ENCODE measurements at places on chromosomes 5 and 9.

DNA sequence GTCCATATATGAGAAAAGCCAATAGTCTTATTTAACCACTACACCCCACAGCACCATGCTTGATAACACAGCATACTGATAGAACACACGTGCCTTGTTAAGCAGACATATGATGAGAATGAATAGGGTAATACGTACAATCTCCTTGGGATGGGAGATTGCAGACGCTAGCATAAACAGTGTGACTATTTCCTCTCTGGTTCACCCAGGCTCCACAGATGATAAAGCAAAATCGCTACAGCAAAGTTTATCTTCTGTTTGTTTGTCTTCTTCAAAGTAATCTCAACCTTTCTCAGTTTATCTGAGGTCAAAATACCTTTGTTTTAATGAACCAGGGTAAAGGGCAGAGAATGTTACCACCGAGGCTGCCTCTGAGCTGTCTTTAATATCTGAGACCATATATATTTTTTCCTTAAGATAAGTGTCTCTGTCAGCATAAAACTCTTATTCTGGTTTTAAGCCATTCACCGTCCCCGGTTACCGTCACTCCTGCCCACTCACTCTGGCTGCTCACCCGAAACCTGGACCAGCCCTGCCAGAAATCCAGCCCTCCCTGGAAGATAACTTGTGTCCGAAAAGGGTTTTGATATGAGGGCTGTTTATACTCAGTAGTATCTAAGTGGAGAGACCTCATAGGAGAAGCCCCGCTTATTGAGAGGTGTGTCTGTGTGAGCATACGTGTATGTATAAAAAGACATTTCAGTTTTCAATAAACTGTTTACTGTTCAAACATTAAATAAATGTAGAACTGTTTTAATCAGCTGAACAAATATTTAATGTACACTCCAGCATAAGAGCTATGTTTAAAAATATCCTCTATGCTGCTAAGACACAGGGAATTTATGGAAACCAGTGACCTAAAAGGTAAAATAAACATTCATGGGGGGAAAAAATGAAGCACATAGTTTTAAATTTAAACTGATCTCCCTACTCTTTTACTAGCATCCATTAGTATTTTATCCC, 465.4 kb downstream of the RASEF start:
- DNase-seq = no peak

DNA sequence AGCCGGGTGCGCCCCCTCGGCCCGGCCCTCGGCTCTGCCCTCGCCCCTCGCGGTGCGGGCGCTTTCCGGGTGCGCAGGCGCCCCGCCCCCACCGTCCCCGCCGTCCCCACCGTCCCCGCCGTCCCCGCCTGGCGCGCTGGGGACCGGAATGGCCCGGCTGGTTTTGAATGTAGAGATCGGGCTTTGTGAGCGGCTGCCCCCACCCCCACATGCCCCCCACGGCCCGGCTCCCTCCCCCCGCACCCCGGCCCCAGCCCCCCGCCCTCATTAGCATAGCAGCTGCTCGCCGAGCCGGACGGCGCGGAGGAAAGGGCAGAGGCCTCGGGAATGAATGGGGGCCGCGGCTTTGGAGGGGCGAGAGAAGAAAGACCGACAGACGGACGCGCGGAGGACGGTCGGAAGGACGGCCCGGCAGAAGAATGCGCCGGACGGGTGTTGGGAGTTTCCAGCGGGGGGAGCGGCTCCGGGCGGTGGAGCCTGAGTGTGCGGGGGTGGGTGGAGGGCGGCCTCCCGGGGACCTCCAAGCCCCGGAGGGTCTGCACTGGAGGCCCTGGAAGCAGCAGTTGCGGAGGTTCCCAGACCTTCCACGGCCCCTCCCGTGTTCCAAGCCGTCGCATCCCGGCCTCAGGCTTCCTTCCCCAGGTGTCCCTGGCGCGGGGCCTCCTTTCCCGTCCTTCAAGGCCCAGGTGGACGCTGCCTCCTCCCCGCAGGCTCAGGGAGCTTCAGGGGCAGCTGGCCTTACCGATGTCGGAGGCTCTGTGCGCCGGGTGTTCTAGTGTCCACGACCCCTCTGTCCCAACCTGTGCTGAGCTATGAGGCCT, 6.0 kb downstream of the NRARP start:
- DNase-seq = no peak

GRCh38 chr5:177194268-177194667, 60.7 kb downstream of the NSD1 start:
- DNase-seq = no peak

GRCh38 chr5:164202338-164202737, 696.9 kb downstream of the MAT2B start:
- DNase-seq = no peak

GRCh38 chr9:83144492-83144891, 81.5 kb upstream of the RASEF start:
- no peak for DNase-seq
